ENCODE measurements at places on chromosomes 6 and 20.
A peak's percentile ranks its signal among the peaks of the same experiment; 100 is the strongest.

DNA sequence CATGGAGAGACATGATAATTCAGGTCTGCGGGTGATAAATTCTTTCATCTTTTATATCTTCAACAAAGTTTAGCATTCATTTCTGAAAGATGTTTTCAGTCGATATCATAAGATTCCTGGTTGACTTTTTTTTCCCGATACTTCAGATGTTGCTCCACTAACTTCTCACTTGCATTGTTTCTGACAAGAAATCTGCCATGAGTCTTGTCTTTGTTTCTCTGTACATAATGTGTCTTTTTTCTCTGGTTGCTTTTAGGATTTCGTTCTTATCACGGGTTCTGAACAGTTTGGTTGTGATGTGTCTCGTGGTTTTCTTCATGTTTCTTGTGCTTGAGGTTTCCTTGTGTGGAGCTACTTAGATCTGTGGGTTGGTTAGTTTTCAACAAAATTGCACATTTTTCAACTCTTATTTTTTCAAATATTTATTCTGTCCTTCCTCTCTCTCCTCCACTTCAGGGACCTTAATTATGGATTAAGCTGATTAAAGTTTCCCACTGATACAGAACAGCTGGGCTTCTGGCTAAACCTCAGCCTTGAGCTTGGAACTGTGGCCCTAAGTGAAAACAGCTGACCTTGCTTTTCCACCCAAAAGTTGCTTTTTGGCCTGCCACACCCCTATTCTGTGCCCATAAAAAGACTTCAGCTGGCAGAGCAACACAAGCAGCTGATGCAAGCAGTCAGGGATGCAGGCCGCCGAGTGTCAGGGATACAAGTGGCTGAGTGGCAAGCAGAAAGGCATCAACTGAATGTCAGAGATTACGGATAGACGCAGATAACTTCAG is 97.9 kb upstream of the SNX9 start:
- DNase-seq = no peak

DNA sequence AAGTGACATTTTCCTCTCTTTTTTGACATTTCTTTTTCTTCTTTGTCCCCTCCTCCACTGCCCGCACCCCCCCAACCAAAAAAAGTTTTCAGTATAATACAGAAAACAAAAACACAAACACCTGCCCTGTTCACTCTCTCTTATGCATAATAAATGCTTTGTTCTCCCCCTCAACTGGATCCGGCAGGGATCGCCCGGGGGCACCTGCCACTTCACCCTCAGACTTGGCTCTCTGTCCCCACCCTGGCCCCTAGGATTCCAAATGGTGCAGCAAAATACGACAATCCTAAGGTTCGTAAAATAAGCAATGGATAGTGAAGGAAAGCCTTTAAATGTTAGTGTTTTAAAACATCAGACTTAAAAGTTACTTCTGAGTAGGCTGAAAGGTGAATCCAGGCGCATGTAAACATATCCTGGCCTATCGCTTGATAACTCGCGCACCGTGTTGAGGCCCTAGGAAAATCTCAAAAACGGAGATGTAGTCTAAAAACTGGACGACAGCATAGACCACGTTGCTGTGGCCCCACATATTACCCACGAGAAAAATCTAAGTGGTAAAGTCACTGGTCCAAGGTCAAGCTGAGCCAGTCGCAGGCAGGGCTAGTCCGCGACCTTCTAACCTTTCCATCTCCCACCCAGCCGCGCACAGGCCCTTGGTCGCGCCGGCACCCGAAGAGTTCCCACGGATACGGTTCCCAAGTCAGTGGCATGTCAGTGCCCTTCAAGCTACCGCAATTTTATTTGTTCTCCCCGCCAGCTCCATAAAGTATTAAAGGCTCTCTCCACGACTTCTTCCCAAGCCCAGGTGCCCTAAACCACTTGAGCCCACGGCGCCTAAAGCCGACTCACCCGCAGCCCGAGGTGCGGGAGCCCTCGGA is 130.8 kb downstream of the OGFRL1 start:
- no peak for DNase-seq

DNA sequence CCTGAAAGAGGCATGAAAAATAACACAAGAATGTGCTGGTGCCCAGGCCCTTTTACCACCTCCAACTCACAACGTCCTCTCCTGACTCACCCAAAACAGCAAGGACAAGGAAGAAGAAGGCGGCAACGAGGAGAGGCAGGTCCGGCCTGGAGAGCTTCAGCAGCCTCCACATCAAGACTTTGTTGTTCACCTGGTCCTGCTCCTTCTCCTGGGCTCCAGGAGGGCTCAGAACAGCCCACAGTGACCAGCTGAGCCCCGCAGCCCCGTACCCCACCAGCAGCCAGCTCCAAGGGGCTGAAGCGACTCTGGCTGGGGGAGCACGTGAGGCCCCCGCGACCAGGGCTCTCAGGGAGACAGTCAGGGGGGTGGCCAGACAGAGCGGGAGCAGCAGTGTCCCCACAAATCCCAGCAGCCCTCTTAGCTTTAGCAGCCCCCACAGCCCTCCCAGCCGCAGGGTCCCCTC is 857 bp downstream of the TAP2 start:
- no peak for DNase-seq

DNA sequence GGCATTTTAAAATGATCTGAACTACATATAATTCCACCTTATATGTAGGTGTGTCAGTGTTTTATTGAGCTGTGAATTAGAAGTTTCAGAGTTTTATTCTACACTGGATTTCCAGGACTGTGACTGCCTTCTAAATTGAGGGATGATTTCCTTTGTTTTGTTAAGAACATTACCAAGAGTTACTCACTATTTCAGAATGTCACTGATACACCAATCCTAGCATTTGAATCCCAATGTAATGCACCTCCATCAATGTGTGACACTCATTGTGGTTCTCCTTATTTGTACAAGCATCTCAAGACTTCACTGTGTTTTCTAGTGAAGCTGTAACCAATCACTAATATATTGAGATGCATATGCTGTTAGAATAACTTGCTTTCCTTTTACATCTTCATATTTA is 86.8 kb downstream of the PLCB1 start:
- DNase-seq = no peak

DNA sequence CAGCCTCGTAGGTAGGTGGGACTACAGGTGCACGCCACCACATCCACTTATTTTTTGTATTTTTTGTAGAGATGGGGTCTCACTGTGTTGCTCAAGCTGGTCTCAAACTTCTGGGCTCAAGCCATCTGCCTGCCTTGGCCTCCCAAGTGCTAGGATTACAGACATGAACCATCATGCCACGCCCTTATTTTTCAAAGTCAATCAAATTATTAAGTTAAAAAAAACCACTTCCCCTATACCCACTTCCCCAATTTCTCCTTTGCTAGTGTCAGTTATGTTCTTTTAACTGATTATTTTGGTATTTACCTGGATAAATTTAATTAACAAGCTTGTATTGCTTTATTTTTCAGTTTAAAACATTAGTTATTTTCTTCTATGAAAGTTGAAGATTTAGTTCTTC is 49.6 kb downstream of the RIOK1 start:
- peak; percentile 80 for DNase-seq

GRCh38 chr6:24908650-24909035 is 27.1 kb downstream of the RIPOR2 start:
- DNase-seq = no peak

- DNase-seq = no peak
Measured at GRCh38 chr6:129073691-129074395, 190.9 kb downstream of the LAMA2 start.

GRCh38 chr6:9515633-9516606 is 899.0 kb downstream of the TFAP2A start:
- no peak for DNase-seq

DNA sequence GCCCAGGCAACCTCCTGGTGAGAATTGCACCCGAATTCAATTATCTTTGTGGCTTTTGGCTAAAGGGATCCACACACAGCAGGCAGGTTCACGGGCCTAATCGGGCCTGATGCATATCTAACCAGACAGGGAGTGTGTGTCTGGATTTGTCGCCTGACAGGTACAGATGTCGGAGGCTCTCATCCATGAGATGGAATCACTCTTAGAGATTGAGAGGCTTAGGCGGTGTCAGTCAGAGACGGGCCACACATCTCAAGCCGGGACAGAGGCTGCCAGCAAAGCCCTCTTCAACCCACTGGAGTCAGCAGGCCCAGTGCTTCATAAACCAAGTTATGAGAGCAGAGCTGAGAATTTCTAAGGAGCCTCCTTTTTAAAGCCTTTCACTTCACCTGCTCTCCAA is 247.0 kb downstream of the LRFN2 start:
- no peak for DNase-seq

- DNase-seq = no peak
Measured at GRCh38 chr6:8794420-8794819, 359.1 kb upstream of the SLC35B3 start.

- DNase-seq = peak; percentile 100
Measured at GRCh38 chr6:45681860-45682511, 304.3 kb upstream of the SUPT3H start.

DNA sequence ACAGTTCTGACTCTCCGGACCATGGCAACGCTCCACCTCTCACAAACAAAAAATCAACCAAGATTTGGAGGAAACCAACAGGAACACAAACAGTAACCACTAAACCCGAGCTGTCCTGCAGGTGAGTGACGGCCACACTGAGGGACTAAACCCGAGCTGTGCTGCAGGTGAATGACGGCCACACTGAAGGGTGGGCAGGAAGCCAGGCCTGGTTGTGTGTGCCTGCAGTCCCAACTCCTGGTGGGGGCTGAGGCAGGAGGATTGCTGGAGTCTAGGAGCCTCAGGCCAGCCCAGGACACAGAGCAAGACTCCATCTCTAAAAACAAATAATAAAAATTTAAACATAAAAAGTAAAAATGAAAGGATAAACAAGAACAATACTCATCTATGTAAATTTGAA is 80.6 kb downstream of the TAF4 start:
- no peak for DNase-seq

GRCh38 chr20:54649511-54649962 is 174.1 kb downstream of the DOK5 start:
- DNase-seq = peak; percentile 40

GRCh38 chr6:90124874-90125510 is 171.7 kb downstream of the BACH2 start:
- DNase-seq = peak; percentile 26

GRCh38 chr6:91081452-91082067 is 494.7 kb upstream of the MAP3K7 start:
- peak; percentile 41 for DNase-seq

DNA sequence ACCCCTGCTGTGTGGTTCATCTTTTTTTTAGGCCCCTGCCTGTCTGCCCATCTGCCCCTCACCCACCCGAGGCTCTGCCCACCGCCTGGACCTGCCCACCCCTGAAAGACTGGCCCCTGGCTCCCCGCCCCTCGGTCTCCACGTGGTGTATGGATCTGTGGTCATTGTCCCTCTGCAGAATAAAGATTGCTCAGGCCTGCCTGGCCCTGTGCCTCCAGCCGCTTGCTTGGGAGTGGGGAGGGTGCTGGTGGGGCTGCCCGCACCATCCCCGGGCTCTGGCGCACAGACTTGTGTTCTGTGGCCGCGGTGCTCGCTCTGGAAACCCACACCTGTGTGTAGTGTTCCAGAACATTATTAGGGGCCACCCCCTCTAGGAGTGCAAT is 1.6 kb downstream of the MAP1LC3A start:
- no peak for DNase-seq

GRCh38 chr6:161598896-161599295 is 325.0 kb upstream of the AGPAT4 start:
- DNase-seq = no peak

GRCh38 chr6:132675749-132676148 is 16.8 kb upstream of the TAAR1 start:
- peak; percentile 74 for DNase-seq

DNA sequence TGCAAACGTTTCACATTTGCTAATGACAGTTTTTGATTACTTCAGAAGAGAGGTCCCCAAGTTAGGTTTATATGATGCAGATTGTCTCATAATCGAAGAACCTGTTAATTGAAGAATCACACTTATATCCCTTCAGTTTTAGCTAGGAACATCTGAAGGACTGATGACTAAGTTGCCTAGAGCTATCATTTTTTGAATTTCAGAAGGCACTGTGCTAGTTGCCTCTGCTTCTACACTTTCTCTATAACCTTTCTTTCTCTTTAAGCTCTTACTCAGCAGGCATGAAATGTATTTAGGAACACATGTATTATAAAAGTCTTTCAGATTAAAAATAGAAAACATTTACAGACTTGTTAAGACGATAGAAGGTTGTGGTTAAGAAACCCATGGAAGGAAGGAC is 14.4 kb upstream of the GJE1 start:
- DNase-seq = no peak

GRCh38 chr6:31728767-31729514 is at the start of gene DDAH2:
Gene DDAH2 (minus strand): TSS chr6:31729299. CDS start chr6:31729161, 138 bp downstream.
- DNase-seq = no peak

- DNase-seq = no peak
Measured at GRCh38 chr6:119162134-119162775, 83.8 kb upstream of the FAM184A start.

GRCh38 chr6:126937426-126937825 is 181.0 kb upstream of the RSPO3 start:
- no peak for DNase-seq

- no peak for DNase-seq
Measured at GRCh38 chr20:56345911-56346310, 12.9 kb upstream of the FAM210B start.

DNA sequence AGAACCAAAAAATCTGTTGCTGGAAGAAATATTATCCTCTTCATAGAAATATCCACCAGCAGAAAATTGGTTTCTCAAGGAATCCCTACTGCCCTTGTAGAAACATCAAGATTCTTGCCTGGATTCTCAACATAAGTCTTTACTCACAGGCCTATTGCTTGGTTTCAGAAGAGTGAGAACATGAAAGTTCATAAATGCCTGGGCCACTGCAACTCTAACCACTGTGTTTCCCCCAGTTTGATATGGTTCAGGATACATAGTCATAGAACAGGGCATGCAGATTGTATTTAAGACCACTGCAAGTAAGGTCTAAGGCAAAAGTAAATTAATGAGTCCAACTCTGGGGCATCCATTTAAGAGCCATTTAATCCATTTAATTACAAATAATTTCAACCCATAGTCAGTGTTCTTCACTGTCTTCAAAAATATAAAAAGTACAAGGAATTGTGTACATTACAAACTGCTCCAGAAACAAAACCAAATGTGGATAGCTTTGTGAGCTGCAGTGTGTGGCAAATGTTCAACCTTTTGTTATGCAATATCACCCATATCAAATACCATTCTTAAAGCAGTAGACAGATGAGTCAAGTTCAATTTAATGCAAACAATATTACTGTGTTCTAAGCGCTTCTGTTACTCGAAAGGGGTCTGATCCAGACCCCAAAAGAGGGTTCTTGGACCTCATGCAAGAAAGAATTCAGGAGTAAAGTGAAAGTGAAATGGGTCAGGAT is 83.3 kb downstream of the OPRM1 start:
- peak; percentile 12 for DNase-seq

DNA sequence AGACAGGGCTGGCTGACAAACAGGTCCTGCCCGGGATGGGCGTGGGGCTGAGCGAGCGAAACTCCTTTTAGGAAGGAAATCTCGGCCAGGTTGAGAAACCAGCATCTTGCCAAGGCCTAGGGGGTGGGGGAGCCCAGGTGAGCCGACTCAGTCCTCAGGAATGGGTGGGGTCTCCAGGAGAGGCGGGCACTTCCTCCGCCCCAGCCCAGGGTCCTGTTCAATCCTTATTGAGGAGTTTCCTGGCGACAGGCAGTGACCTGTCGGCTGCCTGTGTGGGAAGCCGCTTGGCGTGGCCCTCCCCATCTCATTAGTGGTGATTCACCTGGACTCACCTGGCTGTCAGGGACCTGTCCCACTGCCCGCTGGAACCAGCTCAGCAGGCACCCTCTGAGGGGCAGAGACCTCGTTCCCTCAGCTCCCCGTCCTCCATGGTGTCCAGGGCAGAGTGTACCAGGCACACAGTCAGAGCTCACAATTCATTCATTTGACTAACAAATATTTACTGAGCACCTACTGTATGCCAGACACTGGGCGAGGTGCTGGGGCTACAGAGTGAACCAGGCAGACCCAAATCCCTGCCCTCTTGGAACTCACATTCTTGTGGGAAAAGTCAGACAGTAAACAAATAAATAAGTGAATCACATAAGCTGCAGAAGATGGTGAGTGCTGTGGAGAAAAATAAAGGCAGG is 51.1 kb downstream of the FGD2 start:
- DNase-seq = no peak

Measured in MV-4-11 (cell line).